ENCODE measurements at places on chromosomes 7 and 10. TPM values are rescaled to one million over a fixed set of nuclear protein-coding genes. Genes with fewer than 3 reads are reported as not detected.

GRCh38 chr7:140723006-140723405 lies 26.5 kb downstream of the NDUFB2 start:
- no peak for DNase-seq

GRCh38 chr10:86957471-86958115 lies at the start of gene MMRN2:
Gene MMRN2 (minus strand): TSS chr10:86957615. CDS start chr10:86957541, 74 bp downstream.
- no peak for DNase-seq

DNA sequence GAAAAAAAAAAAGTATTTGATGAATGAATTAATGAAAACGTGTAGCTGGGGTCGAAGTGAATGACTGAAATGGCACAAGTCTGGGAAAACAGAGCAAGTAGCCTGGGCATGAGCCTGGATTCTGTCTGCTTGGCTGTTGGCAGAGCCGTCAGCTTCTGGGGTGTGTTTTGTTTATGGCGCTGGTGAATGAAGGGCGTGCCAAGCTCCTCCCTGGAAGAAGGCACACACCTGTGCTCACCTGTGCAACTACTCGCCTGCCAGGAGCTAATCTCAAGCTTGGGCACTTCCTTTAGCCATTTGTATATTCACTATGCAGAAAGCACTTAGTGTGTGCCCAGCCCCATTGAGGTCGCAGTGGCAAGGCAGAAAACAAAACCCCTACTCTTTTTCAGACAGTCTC lies 74.1 kb downstream of the GTF2IRD1 start:
- no peak for DNase-seq

Gene DGKI
- 1.8 TPM for polyA plus RNA-seq

Gene POU6F2
- 0.14 TPM for polyA plus RNA-seq

Measured in right renal pelvis (tissue), 4 donors.